ENCODE measurements at places on chromosomes 7 and 10. TPM values are rescaled to one million over a fixed set of nuclear protein-coding genes. Genes with fewer than 3 reads are reported as not detected.

The LRRD1 gene
- not detected for total RNA-seq

The LDB3 gene
- total RNA-seq: not detected

The ASZ1 gene
- not detected for total RNA-seq

The JAKMIP3 gene
- not detected for total RNA-seq

The ANKRD1 gene
- 3.3 TPM for total RNA-seq

The CALHM1 gene
- not detected for total RNA-seq

The EEPD1 gene
- total RNA-seq: 0.85 TPM

The CLDN3 gene
- total RNA-seq: not detected

The ZNF117 gene
- total RNA-seq: 1.8 TPM

The LEP gene
- 0.28 TPM for total RNA-seq

The MLXIPL gene
- total RNA-seq: 0.09 TPM

The VIM gene
- total RNA-seq: 507 TPM

Data from airway epithelial cell (primary cell).